Muscle of arm (tissue), 14 donors: ENCODE measurements at places on chromosomes 1 and 21. TPM values are rescaled to one million over a fixed set of nuclear protein-coding genes. Genes with fewer than 3 reads are reported as not detected.

Gene NR5A2
- 2.9 TPM for polyA plus RNA-seq

Gene SHE
- polyA plus RNA-seq: 8.9 TPM

Gene CFAP74
- polyA plus RNA-seq: 0.14 TPM

Gene LCE6A
- not detected for polyA plus RNA-seq

Gene PAQR6
- 3.2 TPM for polyA plus RNA-seq

Gene LCE1C
- not detected for polyA plus RNA-seq

Gene ATP1A4
- polyA plus RNA-seq: 3.3 TPM

Gene MYBPH
- 411 TPM for polyA plus RNA-seq

Gene ANKRD45
- polyA plus RNA-seq: not detected
